ENCODE measurements at places on chromosomes 12 and 14.

DNA sequence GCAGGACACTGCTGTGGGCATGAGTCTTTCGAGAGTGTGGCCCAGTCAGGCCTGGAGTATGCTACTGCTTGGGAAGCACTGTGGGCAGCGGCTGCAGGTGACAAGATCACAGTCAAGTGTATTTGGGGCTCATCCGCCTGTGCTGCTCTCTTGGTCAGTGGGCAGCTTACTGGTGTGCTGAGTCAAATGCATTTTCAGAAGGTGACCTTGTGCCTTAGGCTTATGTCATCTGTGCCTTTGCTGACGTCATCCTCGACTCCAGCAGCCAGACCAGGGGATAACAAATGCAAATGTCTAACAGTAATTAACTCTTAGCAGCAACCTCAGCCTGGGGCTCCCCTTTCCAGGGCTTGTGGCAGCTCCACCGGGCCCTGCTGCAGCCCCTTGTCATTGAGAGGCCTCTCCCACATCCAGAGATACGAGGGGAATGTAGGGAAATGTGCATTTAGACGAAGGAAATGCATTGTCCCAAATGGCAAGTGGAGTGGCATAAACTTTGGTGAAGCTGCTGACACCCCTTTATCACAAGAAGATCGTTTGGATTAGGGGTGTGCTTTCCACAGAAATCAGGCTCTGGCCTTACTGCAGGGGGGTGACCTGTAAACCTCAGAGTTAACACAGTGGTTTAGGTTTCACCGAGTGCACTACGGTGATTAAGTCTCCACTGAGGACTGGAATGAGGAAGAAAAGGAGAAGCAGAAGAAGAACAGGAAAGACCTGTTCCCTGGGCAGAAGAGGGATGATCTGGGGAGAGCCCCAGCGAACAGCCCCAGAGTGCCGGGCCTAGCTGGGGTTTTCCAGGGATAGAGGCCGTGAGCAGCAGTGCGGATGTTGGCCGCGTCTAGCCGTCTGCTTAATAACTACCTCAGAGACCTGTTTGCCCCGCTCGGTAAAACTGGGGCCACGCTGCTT is 39.7 kb downstream of the PSMA6 start:
- no peak for DNase-seq

DNA sequence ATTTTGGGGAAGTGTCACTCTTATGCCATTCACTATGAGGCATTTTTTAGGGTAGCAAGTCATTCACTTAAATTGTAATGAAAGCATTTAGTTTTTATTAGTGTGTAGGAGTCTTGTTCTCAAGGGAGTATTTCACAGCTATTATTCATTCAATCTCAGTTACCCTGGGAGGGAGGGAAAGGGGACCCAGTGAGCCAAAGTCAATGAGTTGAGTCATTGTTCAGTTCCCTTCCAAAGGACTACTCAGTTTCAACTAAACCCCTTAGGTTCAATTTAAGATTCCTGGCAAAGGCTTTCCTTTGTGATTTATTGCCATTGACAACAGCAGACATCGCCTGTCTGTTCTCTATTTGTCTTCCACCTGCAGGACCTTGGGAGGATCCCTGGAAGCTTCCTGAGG is 29.3 kb upstream of the RASSF8 start:
- DNase-seq = no peak

DNA sequence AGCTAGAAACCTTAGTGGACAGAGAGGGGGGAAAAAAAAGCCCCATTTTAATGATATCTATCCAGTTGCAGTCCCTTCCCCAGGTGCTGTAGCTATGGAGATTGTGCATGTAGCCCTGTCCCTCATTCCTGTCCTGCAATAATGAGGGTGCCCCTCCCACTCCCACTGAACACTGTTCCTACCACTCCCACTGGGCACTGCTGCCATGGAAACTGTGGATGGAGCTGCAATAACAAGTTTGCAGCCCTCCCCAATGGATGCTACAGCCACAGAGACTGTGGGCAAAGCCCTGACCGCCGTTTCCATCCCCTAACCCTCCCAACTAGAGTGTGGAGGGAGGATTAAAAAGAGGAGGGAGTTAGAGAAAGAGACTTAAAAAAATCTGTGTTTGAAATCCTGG is 238.3 kb downstream of the FUT8 start:
- no peak for DNase-seq

- DNase-seq = no peak
Measured at GRCh38 chr14:25759256-25759655, 709.3 kb upstream of the STXBP6 start.

GRCh38 chr14:24315807-24316596 is 4.7 kb downstream of the LTB4R start:
- no peak for DNase-seq

Measured in stimulated activated CD4-positive, alpha-beta T cell treated with anti-CD3 and anti-CD28 coated beads, Interleukin-15, amount 100 ng/mL, for 1 hour (primary cell).